ENCODE measurements at places on chromosomes 12 and 14. TPM values are rescaled to one million over a fixed set of nuclear protein-coding genes. Genes with fewer than 3 reads are reported as not detected.

The INHBE gene
- total RNA-seq, result not detected

- H3K4me1 ChIP-seq, result peaks cover 16% of the 10 kb centered on the region
- H3K27ac ChIP-seq, result no peak overlapping the region
- no peaks in the 10 kb centered on the region for H3K36me3 ChIP-seq
Measured at GRCh38 chr12:19194963-19195362, 65.4 kb downstream of the PLEKHA5 start.

DNA sequence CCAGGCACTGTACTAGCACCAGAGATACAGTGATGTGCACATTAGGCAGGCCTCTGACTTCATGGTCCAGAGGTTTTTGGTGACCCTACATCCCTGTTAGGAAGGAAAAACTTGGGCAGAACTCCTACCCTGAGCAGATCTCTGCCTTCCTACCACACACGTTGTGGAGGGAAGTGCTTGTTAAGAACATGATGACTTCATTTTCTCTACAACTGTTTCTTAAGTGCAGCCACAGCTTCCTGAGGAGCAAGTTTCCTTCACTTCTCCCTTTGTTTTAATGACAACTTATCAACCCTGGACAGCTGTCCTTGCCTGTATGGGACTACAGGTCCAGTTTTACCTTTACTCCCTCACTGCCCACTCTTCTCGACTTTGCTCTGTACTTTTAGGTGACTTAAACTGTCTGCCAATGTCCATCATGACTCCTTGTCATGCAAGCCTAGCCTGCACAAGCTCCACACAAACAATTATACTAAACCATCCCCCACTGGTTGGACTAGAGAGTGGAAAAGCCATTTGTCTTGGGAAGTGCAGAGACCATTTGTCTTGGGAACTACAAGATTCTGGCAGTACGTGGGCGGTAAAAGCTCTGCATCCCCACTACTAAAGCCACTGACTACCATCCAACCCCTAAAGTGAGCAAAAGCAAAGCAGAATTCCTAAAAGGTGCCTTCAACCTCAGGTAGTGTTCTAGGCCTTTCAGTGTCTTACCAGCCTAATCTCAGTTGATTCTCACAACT lies 359.8 kb downstream of the EGLN3 start:
- no peaks in the 10 kb centered on the region for H3K27me3 ChIP-seq
- H3K4me3 ChIP-seq, result no peak overlapping the region
- H3K36me3 ChIP-seq, result no peaks in the 10 kb centered on the region
- DNase-seq, result no peak

- no peaks in the 10 kb centered on the region for H3K27me3 ChIP-seq
- H3K27ac ChIP-seq, result no peak overlapping the region
- H3K4me1 ChIP-seq, result no peaks in the 10 kb centered on the region
- no peak overlapping the region for H3K4me3 ChIP-seq
- DNase-seq, result no peak
Measured at GRCh38 chr12:117009759-117010158, 89.5 kb downstream of the TESC start.

- peaks cover 46% of the 10 kb centered on the region for H3K27me3 ChIP-seq
- H3K27ac ChIP-seq, result no peak within 1 kb of the TSS
- peak within 1 kb of the TSS; percentile 37 for H3K4me3 ChIP-seq
- no peaks in the 10 kb centered on the region for H3K36me3 ChIP-seq
Measured at GRCh38 chr14:93788293-93788542, at the start of gene PRIMA1. TSS of gene PRIMA1 (minus strand) at chr14:93788485. CDS start at chr14:93787718, 767 bp downstream.

The SALL2 gene
- total RNA-seq, result 8.1 TPM

DNA sequence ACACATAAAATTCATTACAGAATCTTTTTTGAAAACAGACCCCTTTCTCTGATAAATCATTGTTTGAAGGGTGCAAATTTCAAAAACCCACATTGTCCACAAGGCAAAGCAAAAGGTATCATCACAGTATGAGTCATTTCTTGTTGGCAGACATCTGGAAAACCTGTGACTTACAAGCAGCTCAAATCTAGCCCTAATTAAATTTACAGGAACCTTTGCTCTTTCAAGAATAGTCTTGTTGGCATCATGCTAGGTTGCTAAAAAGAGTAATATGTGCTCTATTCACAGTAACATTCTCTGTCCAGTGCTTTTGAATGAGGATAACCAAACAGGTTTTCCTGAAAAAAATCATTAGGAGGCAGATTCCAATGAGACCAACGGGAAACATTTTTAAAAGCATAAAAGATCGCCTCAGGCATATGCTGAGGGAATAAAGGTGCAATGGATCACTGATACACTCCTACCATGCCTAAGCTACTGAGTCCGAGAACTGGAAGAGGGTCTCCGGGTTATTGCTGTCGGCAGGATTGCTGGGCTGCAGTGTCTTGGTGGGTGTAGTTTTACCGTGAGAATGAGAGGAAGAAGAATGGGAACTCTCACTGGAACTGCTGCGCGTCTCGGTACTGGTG lies 55.5 kb upstream of the TTC7B start:
- no peak overlapping the region for H3K4me3 ChIP-seq
- H3K4me1 ChIP-seq, result no peaks in the 10 kb centered on the region
- H3K27ac ChIP-seq, result no peak overlapping the region
- H3K36me3 ChIP-seq, result peaks cover 21% of the 10 kb centered on the region
- DNase-seq, result no peak
- H3K27me3 ChIP-seq, result no peaks in the 10 kb centered on the region

DNA sequence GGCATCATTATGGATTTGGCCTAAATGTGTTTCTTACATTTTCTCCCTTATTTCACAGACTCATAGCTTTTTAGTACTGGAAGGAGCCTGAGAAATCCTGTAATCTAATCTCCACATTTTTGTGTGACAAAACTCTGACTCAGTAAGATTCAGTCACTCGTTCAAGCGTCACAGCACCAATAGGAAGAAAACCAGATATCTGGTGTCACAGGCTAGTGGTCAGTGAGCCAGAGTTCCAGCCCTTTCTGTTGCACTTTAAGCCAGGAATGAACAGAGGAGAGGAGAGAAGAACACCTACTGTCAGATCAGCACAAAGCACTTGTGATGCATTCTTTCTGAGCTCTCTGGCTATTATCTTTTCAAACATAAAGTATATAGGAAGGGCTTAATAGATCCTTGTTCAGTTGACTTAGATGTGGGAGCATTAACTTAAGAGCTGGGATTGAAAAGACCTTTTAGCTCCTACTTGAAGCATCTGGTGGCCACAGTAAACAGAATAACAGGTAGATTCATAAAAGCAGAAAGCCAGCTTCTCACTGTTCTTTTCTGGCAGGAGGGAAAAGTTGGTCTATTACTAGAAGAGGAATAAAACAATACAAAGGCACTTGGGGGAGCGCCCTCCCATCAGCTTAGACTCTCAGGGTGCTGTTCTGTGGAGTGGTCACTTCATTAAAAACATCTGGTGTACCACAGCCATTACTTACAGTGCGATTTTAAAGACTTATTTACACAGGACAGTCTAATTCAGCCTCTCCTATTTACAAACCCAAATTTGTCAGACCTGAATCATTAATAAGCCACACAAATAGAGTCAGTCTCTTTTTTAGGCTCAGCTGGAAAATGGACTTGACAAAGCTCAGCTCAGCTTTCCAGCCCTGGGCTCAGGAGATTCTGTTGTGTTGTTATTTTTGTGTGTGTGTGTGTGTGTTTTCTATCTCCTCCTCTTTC lies 12.2 kb upstream of the NID2 start:
- no peak overlapping the region for H3K4me3 ChIP-seq
- no peak overlapping the region for H3K27ac ChIP-seq
- DNase-seq, result no peak

The GSG1 gene
- total RNA-seq, result not detected

The PLA2G1B gene
- 62.2 TPM for total RNA-seq

The NAA30 gene
- total RNA-seq, result 12.1 TPM

All from upper lobe of right lung (tissue), 1 donor.